ENCODE measurements at places on chromosomes 12 and 14.
A peak's percentile ranks its signal among the peaks of the same experiment; 100 is the strongest.

GRCh38 chr14:39592116-39592789 lies 160.0 kb upstream of the FBXO33 start:
- DNase-seq: no peak

GRCh38 chr14:24068711-24069410 lies 2.5 kb upstream of the CPNE6 start:
- DNase-seq: no peak

GRCh38 chr12:71536279-71536938 lies 96.8 kb downstream of the LGR5 start:
- no peak for DNase-seq

GRCh38 chr14:59490756-59491155 lies 6.4 kb downstream of the JKAMP start:
- no peak for DNase-seq

DNA sequence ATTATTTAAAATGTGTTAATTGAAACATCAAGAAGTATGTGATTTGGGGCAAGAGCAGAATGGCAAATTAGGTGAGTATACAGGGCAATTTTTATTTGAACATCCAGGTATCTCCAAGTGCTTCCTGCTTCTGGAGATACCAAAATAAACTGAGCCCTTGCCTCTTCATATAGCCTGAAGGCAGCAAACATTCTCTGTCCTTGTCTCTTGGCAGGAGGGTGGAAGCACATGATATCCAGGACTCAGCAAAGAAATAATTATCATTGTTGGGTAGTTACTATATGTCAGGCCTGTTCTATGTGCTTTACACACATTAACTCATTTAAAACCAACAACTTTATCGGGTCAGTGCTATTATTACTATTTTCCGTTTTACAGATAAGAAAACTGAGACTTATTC lies 12.5 kb downstream of the LIN7A start:
- no peak for DNase-seq

DNA sequence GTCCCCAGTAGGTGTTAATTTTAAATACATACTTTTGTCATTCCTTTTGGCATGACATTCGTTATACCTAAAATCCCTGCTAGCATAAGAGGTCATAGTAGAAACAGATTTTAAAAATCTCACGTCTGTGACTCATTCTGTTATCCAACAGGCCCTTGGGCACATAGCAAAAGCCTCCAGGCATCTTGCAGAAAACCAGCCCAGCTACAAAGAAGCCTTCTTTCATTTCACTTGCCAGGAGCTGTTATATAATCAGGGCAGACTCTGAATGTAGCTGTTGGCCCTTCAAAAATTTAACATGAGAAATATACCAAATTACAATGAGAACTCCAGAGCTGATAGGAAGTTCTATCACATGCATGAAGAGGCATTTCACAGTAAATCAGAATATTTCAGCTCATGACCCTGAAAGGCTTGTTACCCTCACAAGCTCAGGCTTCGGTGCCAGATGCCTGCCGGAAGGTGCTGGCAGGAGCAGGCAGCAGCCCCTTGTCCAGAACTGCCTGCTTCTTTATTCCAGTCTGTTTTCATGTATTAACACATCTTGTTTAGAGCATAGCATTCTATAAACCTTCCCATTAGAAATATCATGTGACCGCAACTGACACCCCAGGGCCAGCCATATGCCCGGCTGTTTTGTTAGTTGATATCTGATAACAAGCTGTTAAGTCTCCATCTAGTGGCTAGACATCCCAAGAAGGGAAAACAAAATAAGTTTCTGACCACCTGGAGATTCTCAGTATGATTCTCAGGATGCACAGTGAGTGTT lies 17.8 kb downstream of the E2F7 start:
- DNase-seq: no peak

DNA sequence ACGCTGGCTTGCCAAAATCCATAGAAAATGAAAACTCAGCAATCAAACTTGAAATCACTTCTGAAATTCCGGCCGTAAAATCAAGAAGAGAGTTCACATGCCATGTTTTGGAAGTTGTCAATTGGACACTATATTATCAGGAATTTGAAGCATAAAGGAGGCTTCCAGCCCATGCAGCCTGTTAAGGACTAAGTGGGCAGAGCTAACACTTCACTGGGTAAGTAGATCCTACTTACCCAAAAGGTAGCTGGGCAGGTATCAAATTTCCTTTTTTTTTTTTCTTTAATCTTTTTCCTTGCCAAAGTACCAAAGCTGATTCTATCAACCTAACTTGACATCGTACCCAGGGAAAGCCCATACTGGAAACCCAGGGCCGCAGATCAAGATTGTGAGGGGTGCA lies 71.5 kb upstream of the ARHGAP5 start:
- no peak for DNase-seq

- DNase-seq: no peak
These were observed 689.8 kb downstream of the SLC6A15 start for GRCh38 chr12:84222841-84223240.

- no peak for DNase-seq
These were observed 20.1 kb upstream of the KRT80 start for GRCh38 chr12:52211716-52212585.

DNA sequence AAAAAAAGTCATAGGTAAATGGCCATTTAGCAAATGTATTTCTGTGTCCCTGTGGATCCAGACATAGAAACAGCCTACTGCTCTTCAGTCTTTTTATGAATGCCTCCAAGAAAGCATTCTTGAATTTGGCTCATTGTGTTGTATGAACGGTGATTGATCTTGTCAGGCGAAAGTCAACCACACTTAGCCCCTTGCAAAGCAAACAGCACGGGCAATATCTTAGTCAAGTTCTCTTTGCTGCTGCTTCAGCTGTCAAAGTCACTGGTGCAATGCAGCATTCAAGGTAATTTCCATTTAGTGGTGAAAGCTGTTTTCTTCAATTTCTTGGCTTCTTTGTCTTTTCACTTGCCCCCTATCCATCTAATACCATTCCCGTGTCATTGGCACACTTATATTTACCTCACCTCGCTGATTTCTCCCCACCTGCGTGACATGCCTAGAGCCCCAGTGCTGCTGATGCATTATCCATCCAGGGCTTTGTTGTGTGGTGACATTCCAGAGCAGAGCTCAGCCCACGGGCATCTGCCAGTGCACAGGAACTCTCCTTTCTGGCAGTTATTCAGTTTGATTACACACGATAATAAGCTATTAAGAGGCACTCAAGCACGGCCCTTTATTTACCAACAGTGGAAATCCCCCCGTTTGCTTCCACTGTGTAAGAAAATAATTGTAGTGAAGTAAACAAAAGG lies 362.3 kb upstream of the NOVA1 start:
- DNase-seq: no peak

- DNase-seq: no peak
These were observed 3.1 kb downstream of the BCAT1 start for GRCh38 chr12:24945845-24946244.

DNA sequence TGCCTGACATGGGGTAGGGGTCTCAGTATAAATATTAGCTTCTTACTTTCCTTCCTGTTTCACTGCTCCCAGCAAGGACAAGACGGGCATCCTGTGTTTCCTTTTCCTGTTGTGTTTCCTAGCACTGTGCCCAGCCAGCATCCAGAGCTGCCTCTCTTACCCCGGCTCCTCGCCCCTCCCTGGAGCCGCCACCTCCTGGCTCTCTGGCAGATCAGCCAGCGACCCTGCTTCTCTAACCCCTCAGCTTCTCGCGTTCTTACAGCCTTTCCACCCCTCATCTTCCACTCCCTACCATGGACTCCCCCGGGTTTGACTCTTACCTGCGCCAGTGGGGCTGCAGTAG lies 17.8 kb downstream of the HDAC7 start:
- DNase-seq: no peak

DNA sequence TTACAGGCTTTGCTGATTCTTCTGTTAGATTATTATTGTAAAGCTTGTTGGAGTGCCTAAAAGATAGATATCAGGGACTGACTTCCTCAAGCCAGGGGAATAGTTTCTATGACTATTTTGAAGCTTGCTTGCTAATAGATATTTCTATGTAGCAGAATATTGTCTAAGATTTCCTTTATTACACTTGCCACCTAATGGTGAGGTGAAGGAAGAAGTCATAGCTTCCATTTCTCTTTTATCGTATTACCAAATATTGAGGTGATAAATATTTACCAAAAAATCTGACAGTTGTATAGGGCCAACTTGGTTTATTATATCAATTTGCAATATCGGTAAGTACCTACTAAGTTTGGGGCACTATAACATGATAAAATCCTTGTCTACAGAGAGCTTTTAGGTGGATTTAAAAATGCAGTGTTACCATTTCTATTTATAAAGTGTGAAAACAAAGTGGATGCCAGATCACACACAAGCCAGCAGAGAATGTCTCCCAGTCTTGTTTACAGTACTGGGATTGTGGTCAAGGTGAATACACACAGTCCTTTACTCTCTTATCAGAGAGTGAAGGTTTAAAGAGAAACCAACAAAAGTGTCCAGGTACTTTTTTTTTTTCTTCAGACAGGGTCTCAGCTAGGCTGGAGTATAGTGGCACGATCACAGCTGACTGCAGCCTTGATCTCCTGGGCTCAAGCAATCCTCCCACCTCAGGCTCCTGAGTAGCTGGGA lies 137.9 kb downstream of the IGF1 start:
- DNase-seq: no peak

GRCh38 chr12:87491089-87491488 lies 538.1 kb downstream of the C12orf50 start:
- DNase-seq: no peak

GRCh38 chr12:52239767-52240166 lies 6.7 kb downstream of the KRT7 start:
- DNase-seq: peak; percentile 30
